ENCODE measurements at places on chromosomes 16 and 17. TPM values are rescaled to one million over a fixed set of nuclear protein-coding genes. Genes with fewer than 3 reads are reported as not detected.

The ACE gene
- total RNA-seq, result 6.7 TPM

The TP53TG3B gene
- not detected for total RNA-seq

The WNT9B gene
- not detected for total RNA-seq

The TMC7 gene
- total RNA-seq, result not detected

All from Karpas-422 (cell line).